CD8-positive, alpha-beta memory T cell (primary cell): ENCODE measurements at places on chromosomes 4 and X. TPM values are rescaled to one million over a fixed set of nuclear protein-coding genes. Genes with fewer than 3 reads are reported as not detected.

DNA sequence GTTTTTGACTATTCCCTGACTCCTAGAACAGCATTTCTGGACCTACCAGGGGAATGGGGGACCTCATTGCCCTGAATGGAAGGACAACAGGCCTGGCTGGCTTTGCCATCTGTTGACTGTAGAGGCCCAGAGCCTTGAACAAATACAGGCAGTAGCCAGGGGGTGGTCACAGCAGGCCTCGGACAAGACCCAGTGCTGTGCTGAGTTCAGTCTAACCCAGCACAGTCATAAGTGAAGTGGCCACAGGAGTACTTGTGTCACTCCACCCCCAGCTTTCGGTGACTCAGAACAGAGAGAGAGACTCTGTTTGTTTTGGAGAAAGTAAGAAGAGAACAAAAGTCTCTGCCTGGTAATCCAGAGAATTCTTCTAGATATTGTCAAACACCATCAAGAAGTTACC is 310.0 kb downstream of the PRR32 start:
- no peak for DNase-seq

GRCh38 chr4:80007745-80008149 is 65.3 kb downstream of the ANTXR2 start:
- DNase-seq = no peak

DNA sequence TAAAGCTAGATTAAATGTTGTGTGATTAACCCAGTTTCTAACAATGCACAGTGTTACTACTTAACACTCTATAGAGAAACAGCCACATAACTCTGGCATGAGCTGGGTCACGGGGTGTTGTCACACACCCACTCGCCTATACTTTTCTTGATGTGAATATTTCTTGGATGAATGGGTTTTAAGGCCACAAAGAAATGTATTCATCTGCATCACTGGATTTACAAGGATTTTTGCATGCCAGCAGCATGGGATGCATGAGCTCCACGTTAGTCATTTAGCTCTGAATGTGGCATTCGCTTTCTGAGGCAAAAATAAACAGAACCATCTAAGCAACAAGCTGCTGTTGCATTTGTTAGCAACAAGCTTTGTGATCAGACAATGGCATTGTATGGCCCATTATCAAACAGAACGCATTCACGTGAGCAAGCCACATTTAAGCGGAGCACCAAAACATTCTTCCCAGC is 89.7 kb downstream of the LRP2BP start:
- no peak for DNase-seq

GRCh38 chr4:24796620-24797019 is 1.2 kb downstream of the SOD3 start:
- no peak for DNase-seq

- DNase-seq = no peak
Observed at GRCh38 chr4:187478292-187479140, 517.1 kb upstream of the ZFP42 start.

GRCh38 chrX:69759921-69760625 is 144.2 kb downstream of the EDA start:
- DNase-seq = no peak

- no peak for DNase-seq
Observed at GRCh38 chr4:125303058-125303457, 11.7 kb upstream of the FAT4 start.

DNA sequence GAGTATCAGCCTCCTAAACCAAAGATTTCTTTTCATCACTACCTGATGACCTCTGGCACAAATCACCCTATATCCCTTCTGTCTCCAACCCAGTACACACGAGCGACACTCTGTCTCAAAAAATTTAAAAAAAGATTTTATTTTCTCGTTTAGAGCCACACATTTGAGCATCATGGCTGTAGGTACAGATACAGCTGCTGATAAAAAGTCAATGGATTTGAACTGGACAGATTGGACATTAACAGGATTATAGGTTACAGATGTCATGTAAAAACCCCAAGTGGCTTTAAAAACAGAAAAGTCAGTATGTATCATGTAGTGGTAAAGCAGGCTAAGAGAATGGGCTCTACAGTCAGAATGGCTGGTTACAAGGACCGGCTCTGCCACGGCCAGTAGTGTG is 171.1 kb downstream of the SCFD2 start:
- DNase-seq = no peak

DNA sequence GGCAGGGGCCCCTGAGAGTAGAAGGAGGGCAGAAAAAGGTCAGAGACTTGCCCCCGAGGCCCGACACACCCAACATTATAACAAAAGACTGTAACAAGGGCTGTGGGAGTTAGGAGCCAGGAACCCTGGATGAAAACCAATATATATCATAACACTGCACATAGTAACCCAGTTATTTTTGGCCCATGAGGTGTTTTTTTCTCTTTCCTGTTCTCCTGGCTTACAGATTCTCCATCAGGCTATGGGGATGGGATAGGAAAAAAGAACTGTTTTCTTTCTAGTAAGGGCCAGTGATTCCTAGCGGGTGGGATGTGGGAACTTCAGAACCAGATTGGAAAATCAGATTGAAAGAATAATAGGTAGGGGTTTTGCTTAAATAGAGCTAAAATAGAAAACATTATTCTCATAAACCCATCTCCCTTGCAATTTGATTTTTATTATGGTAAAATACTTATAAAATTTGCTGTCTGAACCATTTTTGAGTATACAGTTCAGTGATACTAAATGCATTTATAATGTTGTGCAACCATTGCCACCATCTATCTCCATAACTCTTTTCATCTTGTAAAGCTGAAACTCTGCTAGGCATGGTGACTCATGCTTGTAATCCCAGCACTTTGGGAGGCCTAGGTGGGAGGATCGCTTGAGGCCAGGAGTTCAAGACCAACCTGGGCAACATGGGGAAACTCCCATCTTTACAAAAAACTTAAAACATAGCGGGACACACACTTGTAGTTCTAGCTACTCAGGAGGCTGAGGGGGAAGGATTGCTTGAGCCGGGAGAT is 33.5 kb downstream of the SNX25 start:
- DNase-seq = no peak

DNA sequence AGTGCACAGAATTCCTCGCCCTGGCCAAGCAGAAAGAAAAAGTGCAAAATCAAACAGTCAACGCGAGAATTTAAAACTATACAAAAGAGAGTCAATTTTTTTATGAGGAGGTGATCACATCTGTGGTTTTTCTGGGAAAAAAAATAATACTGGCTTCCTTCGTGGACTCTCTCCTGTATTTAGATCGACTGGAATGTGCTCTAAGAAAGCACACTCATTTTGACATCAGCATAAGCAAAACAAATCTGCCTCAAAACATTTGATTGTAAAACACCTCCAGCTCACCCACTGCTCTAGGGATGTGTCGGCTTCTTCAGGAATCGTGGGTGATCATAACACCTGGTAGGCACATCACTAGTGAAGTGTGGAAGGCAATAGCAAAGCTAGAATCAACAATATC is 417.4 kb upstream of the FAT1 start:
- no peak for DNase-seq

Gene SCML2
- 3.3 TPM for total RNA-seq
